ENCODE measurements at places on chromosomes 7 and 10.

DNA sequence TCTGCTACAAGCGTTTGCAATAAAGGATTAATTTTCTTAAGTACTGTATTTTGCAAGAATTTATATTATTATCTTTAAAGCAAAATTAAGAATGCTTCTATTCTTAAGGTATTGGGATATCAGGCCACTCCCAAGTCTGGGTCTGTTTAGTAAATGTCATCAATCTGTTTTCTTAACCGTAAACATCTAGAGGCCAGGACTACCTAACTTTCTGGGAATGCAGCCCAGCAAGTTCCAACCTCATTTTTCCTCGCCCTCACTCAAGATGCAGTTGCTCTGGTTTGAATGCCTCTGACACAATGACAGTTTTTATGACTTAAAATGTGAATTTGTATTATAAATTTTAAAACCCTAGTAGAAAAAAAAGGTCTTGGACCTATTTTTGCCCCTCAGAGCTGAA lies 143.5 kb downstream of the INHBA start:
- DNase-seq: no peak

DNA sequence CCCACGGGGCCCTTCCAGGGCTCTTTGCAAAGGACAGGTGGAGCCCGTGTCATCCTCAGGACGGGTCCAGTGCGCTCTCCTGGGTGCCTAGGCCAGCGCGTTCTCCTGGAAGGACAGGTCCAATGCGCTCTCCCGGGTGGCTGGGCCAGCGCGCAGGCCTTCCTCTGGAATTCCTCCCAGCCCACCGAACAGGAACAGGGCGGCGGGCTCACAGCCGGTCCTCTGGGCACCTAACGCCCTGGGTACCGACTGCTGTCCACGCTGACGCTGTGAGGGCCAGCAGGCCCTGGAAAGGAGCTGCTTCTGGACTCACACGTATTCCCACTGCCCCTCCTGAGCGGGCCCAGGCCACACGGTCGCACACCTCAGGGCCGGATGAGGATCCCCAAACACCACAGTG lies 49.3 kb downstream of the STK32C start:
- no peak for DNase-seq

GRCh38 chr10:1061930-1062774 lies 6.0 kb downstream of the WDR37 start:
- DNase-seq: no peak

DNA sequence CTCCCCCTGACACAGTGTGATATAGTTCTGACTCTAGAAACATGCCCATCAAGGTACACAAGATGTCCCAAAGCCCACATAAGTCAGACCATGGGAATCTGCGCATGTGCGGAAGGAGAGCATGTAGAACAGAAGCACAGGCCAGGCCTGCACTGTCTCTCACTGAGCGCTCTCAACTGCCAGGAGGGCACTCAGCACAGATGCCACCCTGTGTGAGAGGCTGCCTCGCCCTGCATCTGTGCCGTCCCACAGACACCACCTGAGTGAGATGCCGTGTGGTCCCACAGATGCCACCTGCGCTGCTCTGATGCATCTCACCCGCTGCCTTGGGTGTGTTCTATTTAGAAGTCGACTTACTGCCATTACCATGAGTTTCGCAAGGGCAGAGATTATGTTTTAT lies 98.4 kb downstream of the VOPP1 start:
- DNase-seq: no peak

- no peak for DNase-seq
Measured at GRCh38 chr7:127813991-127814541, 162.1 kb downstream of the SND1 start.

DNA sequence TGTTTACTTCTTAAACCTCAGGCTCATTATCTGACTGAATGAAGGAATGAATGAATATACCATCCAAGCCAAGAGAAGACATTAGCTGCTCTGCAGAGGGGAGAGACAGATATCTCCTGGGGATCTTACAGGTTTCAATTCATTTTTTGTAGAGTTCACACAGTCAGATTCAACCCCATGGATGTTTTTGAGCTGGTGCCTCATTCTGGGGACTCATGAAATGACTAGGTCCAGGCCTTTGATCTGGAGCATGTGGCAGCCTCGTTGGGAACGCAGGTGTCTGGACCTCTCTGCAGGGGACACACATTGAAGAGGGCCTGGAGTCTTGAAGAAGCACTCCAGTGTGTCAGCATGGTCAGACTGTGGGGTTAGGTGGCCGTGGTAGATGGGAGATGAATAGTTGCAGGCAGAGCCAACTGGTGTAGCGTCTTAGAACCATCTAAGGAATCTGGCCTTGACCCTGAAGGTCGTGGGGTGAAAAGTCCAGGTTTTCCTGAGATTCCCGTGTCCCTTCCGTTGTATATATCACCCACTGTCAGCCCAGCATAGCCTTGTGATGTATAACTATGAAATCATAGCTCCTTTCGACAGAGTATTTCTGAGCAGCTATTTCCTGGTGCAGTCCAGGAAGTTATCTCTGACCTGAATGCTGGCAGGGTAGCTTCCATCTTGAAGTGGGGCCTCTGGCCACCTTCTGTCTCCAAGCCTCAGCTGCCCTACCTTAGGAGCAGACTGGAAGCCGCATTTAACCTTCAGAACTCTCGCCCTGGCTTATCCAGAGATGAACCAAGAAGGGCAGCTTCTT lies 22.3 kb downstream of the BTBD16 start:
- DNase-seq: no peak

- DNase-seq: peak; percentile 29
Measured at GRCh38 chr10:132735341-132735775, 50.6 kb downstream of the NKX6-2 start.

DNA sequence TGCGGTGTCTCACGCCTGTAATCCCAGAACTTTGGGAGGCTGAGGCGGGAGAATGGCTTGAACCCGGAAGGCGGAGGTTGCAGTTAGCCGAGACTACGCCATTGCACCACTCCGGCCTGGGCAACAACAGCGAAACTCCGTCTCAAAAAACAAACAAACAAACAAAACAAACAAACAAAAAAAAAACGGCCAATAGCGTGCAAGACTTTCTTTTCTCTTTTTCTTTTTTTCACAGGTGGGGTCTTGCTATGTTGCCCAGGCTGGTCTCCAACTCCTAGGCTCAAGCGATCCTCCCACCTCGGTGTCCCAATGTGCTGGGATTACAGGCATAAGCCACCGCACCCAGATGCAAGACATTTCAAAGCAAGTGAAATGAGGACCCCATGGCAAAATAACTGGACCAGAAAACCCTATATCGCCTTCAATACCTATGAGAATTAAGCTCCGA lies 1.6 kb downstream of the PSAP start:
- no peak for DNase-seq

- DNase-seq: no peak
Measured at GRCh38 chr7:43309706-43310022, 197.2 kb downstream of the HECW1 start.

DNA sequence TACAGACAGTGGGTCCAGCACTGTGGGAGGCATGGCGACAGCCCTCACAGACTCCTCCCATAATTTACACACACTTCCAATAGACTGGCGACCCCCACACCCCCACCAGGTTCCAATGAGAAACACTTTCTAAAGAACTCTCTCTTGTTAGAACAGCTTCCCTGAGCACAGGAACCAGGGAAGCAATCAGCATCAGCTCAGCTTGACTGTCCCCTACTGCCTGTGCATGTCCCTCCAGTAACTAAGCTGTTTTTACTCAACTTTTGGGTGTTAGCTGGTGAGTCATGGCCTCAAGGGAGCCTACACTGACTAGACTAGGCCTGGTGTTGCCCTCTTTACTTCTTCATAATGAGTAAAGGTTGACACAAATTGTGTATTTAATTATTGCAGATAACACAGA lies 32.6 kb upstream of the HERPUD2 start:
- no peak for DNase-seq

- DNase-seq: no peak
Measured at GRCh38 chr10:101323495-101323894, 30.5 kb upstream of the BTRC start.
